ENCODE measurements at places on chromosomes 6 and 20.

- no peak for DNase-seq
Observed at GRCh38 chr6:20604159-20604558, 69.9 kb downstream of the CDKAL1 start.

DNA sequence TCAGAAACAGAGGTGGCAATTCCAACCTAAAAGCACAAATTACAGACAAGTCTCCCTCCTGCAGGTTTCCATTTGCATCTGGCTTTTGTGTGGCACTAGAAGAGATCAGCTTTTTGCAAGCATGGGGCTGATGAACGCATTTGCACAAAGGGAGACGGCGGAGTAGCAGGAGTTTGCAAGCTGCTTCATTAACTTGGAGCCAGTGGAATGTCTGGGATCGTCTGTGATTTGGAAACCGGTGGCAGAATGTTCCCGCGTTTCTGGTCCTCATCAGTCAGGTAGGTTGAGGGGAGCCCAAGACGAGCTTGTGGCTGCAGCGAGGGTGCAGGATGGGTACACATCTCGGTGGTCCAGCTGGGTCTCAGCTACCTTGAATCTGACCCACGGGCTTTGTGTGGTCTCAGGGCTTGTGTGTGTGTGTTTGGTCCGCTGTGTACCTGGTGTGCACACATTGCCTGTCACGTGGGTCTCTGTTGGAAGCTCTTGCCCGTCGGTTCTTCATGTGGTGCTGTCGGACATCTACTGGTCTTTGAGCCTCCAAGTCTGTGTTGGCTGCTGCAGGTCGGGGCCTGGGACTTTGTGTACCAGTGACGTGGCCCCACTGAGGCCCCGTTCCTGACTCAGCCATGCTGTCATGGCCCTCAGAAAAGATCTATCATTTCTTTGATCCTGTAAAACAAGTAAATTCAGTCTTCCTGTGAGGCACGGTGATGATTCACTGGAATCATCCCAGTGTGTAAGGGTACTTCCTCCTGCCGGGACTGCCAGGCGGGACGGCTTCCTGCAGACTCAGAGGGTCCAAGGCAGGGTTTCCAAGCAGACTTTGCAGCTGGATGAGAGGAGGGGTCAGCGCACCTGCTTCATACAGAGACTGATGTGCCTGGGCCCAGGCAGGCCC lies 12.4 kb upstream of the MYT1 start:
- no peak for DNase-seq

GRCh38 chr20:11445891-11446290 lies 471.8 kb upstream of the BTBD3 start:
- DNase-seq, result no peak

DNA sequence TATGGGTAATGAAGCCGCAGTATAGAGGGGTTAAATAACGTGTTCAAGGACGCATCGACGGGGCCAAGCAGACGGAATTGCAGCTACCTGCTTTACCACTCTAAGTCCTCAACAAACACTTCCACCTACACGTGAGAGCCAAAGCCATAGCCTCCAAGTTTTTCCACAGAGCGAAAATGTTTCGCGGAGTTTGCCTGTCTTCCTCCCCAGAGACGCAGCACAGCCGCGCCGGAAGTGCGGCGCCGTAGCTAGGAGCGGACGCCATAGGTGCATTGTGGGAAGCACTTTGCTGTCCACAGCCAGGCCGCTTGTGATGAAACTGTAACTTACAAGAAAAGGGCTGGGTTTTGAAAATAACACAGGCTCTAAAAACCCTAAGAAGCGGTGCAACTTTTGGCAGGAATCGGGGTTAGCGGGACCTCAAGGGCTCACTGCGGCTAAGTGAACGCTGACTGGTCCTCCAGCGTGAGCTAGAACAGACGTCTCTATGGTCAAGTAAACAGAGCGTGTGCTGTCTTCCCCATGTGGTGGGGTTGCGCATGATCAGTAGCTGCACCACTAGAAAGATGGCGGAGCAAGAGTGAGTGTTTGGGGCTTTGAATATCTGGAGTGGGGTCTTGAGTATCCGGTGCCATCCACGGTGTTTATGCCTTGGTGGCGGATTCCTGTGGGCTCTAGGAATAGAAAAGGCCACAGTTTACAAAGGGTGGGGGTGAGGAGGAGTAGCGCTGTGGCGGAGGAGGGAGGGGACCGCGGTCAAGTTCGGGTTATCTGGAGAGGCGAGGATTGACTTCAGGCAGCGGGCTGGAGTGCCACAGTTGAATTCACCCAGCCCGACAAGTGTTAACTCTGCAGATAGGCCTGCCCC lies at the start of gene RPL7L1:
RPL7L1 (plus strand) TSS at position 245 of the 868 bp plus-strand sequence; CDS start at position 540, 295 bp downstream.
- peak; percentile 91 for DNase-seq

DNA sequence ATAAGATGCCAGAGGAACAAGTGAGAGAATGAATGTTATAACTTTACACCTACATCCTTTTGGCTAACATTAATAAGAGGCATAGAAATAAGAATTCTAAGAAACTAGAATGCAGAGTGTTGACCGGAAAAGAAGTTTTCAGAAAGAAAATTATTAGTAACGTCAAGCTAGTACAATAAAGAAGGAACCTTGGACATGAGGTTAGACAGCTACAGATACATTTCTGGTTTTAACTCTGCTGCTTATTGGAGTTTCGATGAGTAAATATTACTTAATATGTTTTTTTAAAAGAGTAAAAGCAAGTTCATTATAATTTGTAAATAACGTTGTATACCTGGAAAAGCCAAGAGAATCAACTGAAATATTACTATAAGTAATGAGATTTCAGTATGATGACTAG lies 22.7 kb downstream of the TAB2 start:
- no peak for DNase-seq
